ENCODE measurements at places on chromosomes 3 and 15.

DNA sequence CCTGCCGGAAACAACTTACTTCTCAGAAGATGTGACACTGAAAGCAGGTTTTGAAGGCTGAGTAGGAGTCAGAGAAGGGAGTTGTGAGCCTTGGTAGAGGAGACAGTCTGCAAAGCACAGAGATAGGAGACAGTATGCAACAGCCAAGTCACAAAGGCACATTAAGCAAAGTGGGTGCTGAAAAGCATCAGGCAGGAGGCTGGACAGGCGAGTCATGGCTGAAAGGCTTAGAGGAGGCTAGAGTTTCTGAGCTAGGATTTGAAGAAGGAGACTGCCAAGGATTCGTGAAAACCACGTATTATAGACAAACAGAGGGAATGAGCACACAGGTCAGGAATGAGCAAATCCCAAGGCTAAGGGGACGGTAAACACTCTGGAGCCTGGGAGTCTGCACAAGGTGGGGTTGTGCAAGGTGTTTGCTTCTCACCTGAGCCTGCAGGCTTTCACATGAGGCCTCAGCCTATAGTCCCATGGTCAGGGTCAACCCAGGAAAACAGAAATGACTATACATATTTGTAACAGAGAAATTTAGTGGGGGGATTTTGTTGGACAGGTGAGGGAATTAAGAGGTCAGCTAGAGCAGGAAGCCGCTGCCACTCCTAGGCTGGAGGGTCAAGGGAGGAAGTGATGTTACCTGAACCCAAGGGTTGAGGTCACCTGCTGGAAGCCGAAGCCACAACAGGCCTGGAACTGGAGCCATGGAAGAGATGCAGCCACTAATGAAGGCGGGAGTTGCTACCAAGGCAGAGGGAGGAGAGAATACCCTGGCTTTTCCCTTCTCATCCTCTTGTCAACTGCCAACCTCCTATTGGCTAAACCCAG, 23.1 kb upstream of the TRIM71 start:
- DNase-seq, result no peak

DNA sequence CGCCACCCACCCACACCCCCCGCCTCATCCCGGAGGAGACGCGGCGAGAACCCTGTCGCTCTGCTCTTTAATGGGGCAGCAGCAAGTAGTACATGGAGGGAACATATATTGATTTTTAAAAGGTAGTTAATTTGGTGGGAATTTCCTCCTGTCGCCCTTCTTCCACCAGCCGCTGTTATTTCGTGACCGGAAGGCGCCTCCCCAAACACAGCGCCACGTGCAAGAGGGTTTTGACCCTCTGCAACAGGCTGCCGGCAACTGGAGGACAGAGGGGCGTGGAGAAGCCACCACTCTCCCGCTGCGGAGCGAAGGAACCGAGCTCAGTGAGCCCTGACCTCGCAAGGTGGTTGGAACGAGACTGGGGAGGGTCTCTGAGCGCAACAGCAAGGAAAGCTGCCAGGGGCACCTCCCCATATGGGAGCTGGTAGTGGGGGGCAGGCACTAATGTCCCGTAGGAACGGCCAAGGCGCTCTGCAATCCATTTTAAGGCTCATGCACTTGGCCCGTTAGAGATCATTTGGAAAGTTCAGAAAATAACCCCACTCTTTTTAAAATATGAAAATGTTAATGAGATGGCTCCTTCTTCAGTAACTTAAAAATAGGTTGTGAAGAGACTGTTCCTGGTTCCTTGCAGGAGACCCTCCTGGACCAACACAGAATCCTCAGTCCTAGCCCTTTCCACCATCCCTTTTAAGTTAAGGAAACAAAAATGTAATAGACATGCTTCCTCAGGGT, 4.3 kb downstream of the ONECUT1 start:
- no peak for DNase-seq

- no peak for DNase-seq
These were observed 43.1 kb upstream of the ARL6 start for GRCh38 chr3:97721446-97721845.

DNA sequence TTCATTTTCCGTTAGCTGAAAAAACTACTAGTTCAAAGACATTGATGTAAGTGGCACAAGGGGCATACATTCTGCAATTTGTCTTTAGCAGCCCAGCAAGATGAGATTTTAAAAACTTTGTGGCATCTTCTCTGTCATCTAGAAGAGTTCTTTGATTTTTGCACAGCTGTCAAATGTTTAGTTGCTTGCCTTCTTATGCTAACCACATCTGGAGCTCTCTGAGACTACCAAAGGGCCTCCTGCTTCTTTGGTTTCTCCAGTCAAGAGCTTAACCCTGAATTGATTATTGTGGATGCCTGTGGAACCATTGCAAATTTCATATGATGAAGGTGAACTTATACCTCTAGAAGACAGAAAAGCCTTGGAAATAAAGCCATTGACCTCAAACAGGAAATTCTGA, 468.7 kb upstream of the RGMA start:
- no peak for DNase-seq

DNA sequence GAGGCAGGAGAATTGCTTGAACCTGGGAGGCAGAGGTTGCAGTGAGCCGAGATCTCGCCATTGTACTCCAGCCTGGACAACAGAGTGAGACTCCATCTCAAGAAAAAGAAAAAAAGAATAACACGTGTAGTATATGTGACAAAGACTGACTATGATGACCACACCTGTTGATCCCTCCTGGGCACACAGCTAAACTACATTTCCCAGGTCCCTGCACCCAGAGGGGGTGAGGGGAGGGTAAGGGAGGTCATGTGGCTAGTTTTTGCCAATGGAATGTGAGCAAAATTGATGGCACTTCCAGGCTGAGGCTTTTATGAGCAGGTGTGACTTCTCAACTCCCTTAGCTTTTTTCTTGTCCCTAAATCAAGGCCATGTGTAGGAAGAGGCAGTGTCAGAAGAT, 58.2 kb downstream of the KLHL6 start:
- no peak for DNase-seq

DNA sequence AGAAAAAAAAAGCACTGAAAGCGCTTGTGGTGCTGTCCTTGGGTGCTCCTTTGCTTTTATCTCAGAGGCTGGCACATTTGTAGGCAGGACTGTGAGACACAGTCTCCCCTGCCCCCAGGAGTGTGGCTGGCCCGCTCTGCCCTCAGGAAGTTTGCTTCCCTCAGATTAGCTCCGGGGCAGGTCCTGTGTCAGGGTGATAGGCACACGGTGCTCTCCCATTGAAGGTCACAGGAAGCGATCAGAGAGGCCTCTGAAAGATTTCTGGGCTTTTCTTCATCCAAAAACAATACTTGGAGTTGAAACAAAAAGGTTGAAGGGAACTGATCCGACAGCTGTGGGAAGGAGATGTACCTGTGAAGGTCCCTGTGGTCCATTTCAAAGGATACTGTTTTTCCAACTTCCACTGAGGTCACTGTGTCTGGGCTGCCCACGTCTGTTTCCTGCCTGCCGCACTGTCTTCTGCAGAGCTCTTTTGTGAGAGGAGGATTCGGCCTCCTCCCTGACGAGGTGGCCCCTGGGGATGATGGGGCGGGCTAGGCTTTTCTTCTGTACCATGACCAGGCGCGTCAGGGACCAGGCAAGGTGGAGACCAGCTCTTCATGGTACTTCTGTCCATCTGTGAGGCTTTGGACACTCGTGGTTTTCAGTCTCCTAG, 330.5 kb upstream of the CTDSPL start:
- peak; percentile 52 for DNase-seq

DNA sequence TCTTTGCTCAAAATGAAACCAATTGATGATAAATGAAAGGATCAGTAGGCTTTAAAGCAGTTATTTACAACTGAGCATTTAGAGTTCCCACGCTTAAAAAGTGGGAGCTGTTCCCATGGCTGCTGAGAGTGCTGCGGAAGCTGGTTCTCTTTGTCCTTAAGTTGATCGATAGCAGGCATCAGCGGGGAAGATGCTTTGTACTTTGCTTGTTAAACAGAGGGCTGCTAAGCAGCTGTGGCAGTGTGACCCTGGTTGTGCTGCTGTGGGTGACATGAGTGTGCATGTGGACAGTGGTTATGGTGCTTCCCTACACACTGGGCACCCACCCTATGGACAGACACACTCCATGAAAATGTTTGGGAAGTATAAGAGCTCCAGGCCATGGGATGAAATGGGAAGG, 96.3 kb downstream of the PTPRG start:
- DNase-seq, result no peak

- no peak for DNase-seq
These were observed 380 bp upstream of the ALS2CL start for GRCh38 chr3:46693892-46694226.

- DNase-seq, result no peak
These were observed 1030.0 kb downstream of the TBL1XR1 start for GRCh38 chr3:176167272-176167671.

DNA sequence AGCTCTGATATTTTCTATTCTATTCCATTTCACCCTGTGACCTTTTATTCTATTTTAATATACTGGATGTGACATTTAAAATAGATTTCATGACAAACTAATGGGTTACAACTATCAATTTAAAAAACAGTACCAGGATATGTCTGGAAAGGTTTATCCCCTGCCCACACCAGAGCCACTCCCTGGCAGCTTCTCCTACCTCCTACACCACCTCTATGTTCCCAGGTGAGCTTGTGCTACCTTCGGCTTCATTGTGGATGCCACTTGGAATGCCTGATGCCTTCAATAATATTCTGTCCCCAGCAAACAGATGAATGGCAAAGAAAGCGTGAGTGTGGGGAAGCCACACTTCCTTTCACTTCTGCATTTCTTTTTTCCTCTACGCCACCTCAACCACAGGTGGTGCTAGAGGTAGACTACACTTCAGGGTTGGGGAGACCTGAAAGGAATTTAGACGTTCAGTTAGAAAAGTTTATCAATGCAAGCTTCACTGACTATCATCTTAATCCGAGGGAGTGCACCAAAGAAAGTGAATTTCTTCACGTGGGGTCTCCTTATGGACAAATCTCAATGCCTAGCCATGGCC, 213.0 kb downstream of the SSR3 start:
- DNase-seq, result no peak

DNA sequence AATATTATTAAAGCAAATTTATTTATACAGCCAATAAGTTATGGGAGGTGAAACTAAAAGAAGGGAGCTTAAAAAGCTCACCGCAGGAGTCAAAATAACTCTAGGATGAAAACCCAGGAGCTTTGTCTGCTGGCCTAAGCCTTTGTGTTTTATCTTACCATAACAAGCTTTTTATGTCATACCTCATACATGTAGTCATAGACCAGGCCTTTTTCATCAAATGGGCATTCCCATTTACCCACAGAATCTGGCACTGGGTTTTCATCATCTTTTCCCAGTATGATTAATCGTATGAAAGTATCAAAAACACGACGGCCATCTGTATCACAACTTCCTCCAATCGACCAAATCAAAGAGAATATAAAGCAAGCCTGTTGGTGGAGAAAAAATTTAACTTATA, 122.8 kb downstream of the DNAH12 start:
- no peak for DNase-seq

- DNase-seq, result no peak
These were observed 17.3 kb upstream of the HRH1 start for GRCh38 chr3:11136830-11137626.

- DNase-seq, result no peak
These were observed 120.1 kb upstream of the NMNAT3 start for GRCh38 chr3:139797724-139798343.

DNA sequence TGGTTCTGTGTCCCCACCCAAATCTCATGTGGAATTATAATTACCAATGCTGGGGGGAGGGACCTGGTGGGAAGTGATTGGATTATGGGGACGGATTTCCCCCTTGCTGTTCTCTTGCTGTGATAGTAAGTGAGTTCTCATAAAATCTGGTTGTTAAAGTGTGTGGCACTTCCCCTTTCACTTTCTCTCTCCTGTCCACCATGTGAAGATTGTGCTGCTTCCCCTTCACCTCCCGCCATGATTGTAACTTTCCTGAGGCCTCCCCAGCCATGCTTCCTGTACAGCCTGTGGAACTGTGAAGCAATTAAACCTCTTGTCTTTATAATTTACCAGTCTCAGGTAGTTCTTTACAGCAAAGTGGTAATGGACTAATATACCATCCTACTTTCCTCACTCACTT, 289.6 kb downstream of the EFHB start:
- DNase-seq, result no peak

GRCh38 chr3:144273601-144274000, 302.0 kb downstream of the DIPK2A start:
- DNase-seq, result no peak

DNA sequence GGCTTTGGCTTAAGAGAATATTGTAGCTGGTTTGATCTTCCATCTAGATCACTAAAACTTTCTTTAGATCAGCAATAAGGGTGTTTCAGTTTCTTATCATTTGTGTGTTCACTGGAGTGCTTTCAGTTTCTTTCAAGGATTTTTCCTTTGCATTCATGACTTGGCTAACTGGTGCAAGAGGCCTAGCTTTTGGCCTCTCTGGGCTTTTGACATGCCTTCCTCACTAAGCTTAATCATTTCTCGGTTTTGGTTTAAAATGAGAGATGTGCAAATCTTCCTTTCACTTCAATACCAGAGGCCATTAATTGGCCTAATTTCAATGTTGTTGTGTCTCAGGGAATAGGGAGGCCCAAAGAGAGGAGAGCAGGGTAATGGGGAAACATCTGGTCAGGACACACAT, 30.3 kb upstream of the CCNB2 start:
- DNase-seq, result no peak

DNA sequence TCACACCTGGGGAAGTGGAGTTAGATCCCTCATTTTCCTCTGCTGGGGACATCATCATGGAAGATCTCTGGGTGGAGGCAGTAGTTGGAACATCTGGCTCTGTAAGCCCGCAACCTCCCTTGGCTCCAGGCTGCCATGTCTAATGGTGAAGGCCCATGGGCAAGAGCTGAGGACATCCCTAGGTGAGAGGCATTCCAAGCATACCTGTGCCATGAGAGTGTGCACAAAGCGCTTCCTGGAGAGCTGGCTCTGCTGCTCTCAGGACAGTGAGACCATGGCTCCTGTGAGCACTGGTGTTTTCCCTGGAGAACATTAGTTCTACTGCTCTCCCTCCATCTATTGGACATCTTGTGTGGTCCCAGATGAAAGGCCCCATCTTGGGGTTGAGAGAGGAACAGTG, 7.7 kb downstream of the MAPKAPK3 start:
- DNase-seq, result no peak

- no peak for DNase-seq
These were observed 563.7 kb downstream of the NSUN3 start for GRCh38 chr3:94626573-94626972.

GRCh38 chr15:79209690-79210089, 72.8 kb upstream of the ANKRD34C start:
- DNase-seq, result no peak

DNA sequence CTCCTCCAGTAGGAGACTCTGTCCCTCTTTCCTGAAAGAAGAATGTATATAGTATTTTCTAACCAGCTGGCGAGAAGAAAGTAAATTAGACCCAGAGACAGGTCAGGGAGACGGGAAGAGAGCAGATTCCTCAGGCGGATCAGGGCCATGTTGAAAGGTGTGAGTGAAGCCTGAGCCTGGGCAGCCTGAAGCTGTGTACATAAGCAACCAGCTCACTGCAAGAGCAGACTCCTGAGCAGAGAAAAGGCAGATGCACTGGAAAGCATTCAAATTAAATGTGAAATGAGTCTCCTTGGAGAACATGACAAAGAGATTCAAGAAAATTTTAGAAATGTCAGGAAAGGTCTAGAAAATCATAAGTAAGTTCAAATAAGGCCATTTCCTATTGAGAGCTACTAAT, 165.8 kb downstream of the GOLIM4 start:
- DNase-seq, result no peak

- DNase-seq, result no peak
These were observed 85.0 kb downstream of the ATP10A start for GRCh38 chr15:25778161-25778560.

Measured in GDM1 (cell line).